ENCODE measurements at places on chromosomes 4 and X.

- no peak for DNase-seq
These were observed 41.7 kb downstream of the KDR start for GRCh38 chr4:55083735-55084134.

- DNase-seq = no peak
These were observed 62.8 kb downstream of the SHISA3 start for GRCh38 chr4:42460043-42460442.

GRCh38 chr4:21652508-21653231 is 295.9 kb downstream of the KCNIP4 start:
- DNase-seq = no peak

DNA sequence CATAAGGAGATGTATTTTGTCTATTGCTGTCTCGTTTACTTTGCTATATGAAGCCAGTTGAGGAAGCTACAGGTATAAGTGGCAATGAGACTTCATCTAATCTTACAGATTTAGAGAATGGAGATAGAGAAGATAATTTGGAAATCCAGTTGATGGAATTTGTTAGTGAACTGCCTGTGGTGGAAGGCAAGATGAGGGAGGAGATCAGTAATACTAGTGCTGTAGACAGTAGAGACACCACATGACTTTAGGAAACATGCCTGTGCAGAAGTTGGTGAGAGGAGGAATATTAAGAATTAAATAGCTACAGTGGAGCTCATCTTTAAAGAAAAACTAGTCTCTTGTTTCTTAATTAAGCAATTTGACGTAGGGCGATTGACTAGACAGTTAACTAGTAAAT is 51.3 kb downstream of the RBPJ start:
- no peak for DNase-seq

DNA sequence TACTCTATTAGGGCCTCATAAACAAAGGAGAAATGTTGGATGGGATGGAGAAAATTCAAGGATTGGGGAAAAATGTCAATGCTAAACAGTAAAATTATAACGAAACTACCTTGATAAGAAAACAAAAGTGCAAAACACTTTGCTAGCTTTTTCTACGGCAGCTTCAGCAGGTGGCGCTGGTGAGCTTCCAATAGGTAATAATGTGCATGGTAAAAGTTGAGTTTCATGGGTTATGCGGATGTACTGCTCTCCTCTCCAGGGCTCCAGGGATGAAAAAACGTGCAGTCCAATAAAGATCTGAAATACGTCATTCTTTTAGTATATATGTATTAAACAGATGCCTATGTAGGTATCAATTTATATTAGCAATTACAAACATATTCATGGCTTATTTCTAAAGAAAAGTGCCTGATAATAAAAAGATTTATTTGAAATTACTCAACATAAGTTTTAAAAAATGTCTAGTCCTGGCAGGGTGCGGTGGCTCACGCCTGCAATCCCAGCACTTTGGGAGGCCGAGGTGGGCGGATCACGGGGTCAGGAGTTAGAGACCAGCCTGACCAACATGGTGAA is 239.6 kb downstream of the GRXCR1 start:
- DNase-seq = peak; percentile 66

DNA sequence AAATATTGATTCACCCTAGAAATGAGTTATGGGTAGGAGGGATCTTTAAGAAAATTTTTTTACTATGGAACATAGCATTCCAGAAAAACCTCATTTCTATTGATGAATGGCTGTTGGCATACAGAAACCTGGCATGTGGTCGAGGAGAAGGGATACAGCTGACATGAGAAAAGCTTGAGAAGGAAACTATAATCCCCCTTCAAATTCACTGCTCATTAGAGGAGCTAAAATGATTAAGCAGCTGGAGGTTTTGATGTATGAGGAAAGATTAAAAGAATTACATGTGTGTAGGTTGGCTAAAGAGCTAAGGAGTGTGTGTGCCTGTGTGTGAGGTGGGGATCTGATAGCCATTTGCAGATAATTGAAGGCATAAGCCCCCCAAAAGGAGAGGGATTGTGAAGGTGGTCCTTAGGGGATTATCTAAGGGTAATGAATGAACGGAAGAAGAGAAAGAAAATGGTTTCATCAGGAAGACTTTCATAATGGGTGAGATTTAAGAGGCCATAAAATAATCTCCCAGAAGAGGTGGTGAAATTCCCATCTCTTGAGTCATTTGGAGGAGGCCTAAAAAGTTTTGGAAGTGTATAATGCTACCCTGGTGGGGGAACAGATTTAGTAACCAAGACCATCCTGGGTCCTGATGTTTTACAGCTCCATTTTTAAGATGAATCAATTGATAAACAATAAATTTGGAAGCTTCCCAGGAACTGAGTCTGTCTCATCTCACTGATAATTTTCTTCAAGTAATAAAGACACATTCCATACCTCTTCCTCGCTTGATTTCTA is 272.0 kb upstream of the HAND2 start:
- no peak for DNase-seq
